LHCN-M2 (cell line): ENCODE measurements at places on chromosomes 7 and 10. TPM values are rescaled to one million over a fixed set of nuclear protein-coding genes. Genes with fewer than 3 reads are reported as not detected.
A peak's percentile ranks its signal among the peaks of the same experiment; 100 is the strongest.

GRCh38 chr7:106109521-106110237 is 2.4 kb downstream of the SYPL1 start:
- no peak for DNase-seq

DNA sequence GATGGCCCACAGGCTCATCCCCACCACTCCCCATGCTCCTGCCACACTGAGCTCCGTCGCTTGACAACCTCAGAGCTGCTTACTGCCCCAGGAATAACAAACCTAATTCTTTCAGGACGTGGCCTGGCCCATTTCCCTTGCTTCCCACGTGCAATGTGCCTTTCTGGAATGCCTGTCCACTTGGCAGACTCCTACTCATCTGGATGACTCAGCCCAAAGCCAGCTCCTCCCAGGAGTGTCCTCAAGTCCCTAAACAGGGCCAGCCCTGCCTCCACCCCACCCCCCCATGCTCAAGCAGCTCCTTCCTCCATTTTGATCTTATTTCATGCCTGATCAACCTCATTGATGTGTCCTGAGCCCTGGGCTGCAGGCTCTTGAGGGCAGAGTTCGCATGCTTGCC is 164.9 kb upstream of the RNF32 start:
- DNase-seq = peak; percentile 33

DNA sequence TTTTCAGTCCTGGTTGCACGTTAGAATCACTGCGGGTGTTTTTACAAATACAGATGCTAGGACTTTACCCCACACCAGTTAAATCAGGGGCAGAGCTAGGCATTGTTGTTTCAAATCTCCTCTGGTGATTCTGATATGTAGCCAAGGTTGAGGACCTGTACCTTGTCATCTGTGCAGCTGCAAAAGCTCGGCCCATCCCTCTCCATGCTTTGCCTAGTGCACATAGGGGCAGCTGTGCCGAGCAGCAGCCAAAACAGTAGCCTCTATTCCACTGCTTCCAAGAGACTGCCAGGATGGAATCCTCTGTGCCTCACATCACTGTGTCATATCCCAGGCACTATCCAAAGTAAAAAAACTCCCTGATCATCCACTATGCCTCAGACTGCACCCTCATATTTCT is 181.3 kb downstream of the CDK14 start:
- DNase-seq = no peak

DNA sequence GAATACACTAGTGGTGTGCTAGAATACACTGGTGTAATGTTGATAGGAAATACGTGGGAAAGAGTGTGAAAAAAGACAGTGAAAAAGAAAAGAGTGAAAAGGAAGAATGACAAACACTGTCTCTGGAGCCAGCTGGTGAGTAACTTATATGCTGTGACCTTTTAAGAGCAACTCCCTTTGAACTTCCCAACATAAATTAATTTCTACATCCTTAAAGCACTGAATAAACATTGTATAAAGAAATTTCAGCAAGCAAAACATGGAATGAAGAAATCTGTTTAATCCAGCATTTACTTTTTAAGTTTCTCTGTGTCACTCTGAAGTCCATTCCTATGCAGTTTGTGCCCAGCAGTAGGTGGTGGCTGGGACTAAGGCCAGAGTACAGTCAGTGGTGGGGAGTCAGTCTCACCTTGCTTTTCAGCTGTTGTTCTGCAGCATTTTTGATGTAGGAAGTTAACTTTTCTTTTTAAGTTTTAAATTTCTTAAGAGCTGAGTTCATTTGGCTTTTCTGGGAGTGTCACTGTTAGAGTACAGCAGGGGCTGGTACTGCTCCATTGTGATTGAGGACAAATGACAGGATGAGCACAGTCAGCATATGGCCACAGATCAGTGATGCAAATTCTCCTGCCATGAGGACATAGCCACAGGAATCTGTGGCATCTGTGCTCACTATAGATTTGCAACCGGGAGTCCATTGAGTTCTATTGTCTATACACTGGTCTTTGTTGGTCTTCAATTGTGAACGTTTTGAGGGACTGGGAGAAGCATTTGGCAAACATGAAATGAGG is 321.8 kb downstream of the ZNF248 start:
- peak; percentile 58 for DNase-seq

GRCh38 chr10:18984531-18984930 is 64.1 kb upstream of the MALRD1 start:
- no peak for DNase-seq

DNA sequence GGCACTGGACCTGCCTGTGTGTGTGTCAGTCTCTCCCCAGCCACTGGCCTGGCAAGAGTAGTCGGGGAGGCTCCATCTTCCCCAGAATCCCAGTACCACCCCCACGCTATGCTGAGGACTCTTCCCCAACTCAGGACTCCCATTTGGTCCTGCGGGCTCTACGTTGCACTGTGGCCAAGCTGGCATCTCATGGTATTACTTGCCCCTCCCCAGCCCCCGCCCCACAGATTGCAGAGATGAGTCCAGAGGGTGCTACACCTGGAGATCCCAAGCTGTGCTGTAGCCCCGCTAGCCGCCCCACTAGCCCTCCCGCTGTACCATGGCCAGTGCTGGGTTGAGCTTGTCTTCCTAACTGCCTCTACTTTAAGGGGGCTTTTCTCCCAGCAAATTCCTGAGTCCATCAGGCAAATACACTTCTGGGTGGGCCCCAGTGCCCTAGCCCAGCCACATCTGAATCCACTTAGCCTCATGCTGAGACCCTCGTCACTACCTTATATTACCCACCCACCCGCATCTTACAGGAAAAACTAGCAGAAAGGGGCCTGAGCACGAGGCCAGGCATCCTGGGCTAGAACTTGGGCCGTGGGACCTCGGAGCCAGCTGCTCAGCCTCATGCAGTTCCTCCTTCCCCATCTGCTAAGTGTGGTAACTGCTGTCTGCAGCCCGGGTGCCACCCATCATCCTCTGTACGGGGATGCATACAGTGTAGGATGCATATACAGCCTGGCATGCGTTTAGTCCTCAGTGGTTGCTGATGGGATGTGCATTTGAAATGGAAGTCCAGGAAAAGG is 65.8 kb upstream of the CACUL1 start:
- DNase-seq = no peak

GRCh38 chr7:147777309-147777708 is 813.3 kb upstream of the C7orf33 start:
- DNase-seq = no peak

DNA sequence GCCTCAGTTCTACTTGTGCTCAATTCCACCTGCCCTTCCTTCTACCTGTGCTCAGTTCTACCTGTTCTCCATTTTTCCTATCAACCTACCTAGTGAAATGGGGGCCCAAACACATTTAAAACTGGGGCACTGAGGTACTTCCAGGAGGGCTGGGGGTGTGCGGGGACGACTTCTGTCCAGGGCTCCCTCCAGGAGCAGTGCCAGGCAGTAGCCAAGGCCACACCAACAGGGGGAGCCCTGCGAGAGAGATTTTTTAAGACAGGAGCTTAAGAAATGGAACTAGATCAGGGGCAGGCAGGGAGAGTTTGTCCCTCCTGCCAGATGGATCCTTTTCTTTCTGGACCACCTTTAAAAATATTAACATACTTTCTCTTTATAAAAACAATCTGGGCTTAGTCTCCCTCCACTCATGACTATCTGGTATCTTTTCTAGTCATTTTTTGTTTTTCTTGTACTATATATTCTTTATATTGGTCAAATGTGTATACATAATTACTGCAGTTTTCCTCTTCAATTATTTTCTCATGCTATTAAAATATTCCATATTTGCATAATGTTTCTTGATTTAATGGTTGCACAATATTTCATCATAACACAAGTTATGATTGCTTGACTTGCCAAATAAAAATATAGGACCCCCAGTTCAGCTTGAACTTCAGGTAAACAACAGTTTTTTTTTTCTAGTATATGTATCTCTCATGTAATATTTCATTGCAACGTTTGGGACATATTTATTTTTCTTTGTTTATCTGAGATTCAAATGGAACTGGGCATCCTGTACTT is 47.3 kb upstream of the INSYN2A start:
- DNase-seq = peak; percentile 28

The CPED1 gene
- total RNA-seq = 71.4 and 75.8 TPM in 2 replicates

The BBIP1 gene
- total RNA-seq = 23.1 and 27.8 TPM in 2 replicates

The IGFBP1 gene
- total RNA-seq = 0.23 and 1.2 TPM in 2 replicates

The ATG9B gene
- total RNA-seq = 0.06 TPM in 2 replicates

The BICC1 gene
- 17.3 and 20.7 TPM in 2 replicates for total RNA-seq

The PLA2G12B gene
- total RNA-seq = not detected in 2 replicates

The AUTS2 gene
- 3.0 and 4.6 TPM in 2 replicates for total RNA-seq

The PRPS1L1 gene
- not detected in 2 replicates for total RNA-seq

The DYNC1I1 gene
- total RNA-seq = 1.1 and 2.2 TPM in 2 replicates

The PRR15 gene
- total RNA-seq = not detected in 2 replicates
